ENCODE measurements at places on chromosomes 1 and 21.

GRCh38 chr1:108595507-108595906, 35.6 kb downstream of the EEIG2 start:
- no peak for DNase-seq

- no peak for DNase-seq
Measured at GRCh38 chr1:84133479-84133878, 10.6 kb upstream of the PRKACB start.

- DNase-seq = no peak
Measured at GRCh38 chr1:89706700-89707012, 73.7 kb downstream of the LRRC8C start.

- DNase-seq = no peak
Measured at GRCh38 chr1:236541710-236542109, 17.9 kb downstream of the LGALS8 start.

GRCh38 chr1:1279028-1279427, 1.2 kb upstream of the SCNN1D start:
- no peak for DNase-seq

DNA sequence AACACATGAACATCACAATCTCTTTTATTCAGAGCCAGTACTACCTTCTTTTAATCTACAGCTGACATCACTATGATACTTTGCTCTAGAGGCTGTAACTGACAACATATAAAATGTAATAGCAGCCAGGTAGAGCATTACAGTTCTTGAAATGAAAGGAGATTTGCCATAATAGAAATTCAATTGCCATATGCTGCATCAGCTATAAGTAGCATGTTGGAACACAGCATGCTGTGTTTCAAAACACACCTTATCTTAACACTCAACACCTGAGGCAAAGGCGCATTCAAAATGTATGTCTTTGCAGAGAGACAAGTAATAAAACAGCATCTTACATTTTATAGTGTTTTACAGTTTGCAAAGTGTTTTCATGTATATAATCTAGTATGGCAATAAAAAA, 24.0 kb upstream of the KRTAP21-1 start:
- no peak for DNase-seq

- DNase-seq = no peak
Measured at GRCh38 chr21:45548711-45549491, 6.7 kb upstream of the SLC19A1 start.

DNA sequence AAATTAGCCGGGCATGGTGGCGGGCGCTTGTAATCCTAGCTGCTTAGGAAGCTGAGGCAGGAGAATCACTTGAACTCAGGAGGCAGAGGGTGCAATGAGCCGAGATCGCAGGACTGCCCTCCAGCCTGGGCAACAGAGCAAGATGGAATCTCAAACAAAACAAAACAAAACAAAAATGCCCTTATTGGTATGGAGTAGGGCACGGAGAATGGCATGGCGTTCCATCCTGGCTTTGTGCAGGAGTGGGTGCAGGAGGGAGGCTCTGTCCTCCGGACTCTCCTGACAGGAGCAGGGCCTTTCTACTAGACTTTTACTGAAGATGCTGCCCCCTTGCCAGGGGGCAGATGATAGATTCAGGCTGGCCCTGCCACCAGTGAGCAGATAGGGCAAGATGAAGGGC, 1.0 kb downstream of the TMEM61 start:
- DNase-seq = no peak

GRCh38 chr1:5651964-5652821, 340.0 kb downstream of the NPHP4 start:
- DNase-seq = peak; percentile 73

- DNase-seq = no peak
Measured at GRCh38 chr1:202438393-202439174, 90.1 kb downstream of the PPP1R12B start.

GRCh38 chr1:92486251-92487077, at the start of gene GFI1:
TSS of gene GFI1 (minus strand) at chr1:92486925. CDS start at chr1:92483487, 3,438 bp downstream.
- no peak for DNase-seq

GRCh38 chr1:91165033-91165654, 143.3 kb upstream of the ZNF644 start:
- DNase-seq = peak; percentile 77

GRCh38 chr1:93959413-93959812, 50.2 kb upstream of the GCLM start:
- no peak for DNase-seq

DNA sequence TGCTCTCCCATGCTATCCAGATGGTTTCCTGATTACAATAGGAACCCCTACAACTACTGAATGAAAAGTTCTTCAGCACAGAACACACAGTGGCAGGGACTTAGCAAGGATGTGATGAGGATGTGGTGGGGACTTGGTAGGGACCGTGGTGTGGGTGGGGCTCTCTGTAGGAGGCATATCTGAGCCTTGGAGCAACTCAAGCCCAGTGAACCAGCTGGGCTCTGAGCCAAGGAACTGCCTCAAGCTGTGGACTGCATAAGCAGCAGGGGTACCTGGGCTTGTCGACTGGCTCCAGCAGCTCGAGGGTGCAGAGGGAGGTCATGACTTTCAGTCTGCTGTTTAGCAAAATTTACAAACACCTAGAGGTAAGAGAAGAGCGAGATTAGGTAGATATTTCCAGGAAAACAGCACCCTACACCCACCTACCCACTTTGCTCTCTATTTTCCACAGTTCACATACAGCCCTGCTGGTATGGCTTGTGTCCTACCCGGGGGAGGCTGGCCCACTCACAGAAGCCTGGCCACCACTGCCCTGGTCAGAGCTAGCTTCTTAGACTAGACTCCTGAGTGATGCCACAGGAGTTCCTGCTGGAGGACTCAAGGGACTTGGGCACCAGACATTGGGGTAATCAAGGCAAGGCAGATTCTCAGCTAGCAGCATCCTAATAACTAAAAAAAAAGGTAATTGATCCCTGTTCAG, 86.8 kb upstream of the GCLM start:
- peak; percentile 6 for DNase-seq

Measured in NCI-H1105 treated with DMSO at 0.1 percent for 48 hours (cell line).